Upper lobe of left lung (tissue), 6 donors: ENCODE measurements at places on chromosomes 13 and 19. TPM values are rescaled to one million over a fixed set of nuclear protein-coding genes. Genes with fewer than 3 reads are reported as not detected.

GRCh38 chr19:42628411-42629140 lies 33.9 kb upstream of the CEACAM8 start:
- DNase-seq = no peak

GRCh38 chr13:93552596-93552995 lies 326.0 kb downstream of the GPC6 start:
- no peak for DNase-seq

GRCh38 chr13:97912139-97912535 lies 41.3 kb upstream of the IPO5 start:
- DNase-seq = no peak

DNA sequence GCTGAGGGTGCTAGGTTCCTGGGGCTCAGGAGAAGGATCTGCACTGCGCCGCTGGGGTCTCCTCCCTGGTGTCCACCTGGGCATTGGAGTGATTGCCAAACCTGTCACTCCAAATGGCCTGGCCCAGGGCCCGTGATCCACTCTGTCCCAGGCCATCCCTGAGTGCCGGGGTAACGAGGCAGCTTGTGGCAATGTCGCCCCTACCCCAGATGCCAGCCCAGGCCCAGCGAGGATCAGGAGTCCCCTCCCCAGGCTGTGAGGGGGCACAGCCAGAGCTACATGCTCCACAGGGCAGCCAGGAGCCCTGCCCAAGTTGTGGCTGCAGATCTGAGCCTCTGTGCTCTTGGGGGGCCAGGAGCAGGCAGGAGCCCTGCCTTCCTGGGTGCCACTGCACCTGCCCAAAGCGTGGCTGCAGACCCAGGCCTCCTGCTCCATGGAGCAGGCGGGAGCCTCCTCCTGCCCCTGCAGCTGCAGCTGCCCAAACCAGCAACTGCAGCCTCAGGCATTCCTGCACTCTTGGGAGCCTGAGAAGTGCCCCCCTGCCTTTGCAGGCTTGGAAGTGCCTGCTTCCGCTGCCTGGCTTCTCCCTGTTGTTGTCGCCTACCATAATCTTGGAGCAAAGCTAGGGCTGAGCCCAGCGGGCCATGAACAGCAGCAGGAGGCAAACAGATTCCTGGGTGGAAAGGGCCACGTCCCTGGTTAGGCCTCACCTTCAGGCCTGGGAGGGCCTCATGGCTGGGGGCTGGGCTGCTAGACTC lies 4.6 kb downstream of the IGFL4 start:
- DNase-seq = peak; percentile 46

DNA sequence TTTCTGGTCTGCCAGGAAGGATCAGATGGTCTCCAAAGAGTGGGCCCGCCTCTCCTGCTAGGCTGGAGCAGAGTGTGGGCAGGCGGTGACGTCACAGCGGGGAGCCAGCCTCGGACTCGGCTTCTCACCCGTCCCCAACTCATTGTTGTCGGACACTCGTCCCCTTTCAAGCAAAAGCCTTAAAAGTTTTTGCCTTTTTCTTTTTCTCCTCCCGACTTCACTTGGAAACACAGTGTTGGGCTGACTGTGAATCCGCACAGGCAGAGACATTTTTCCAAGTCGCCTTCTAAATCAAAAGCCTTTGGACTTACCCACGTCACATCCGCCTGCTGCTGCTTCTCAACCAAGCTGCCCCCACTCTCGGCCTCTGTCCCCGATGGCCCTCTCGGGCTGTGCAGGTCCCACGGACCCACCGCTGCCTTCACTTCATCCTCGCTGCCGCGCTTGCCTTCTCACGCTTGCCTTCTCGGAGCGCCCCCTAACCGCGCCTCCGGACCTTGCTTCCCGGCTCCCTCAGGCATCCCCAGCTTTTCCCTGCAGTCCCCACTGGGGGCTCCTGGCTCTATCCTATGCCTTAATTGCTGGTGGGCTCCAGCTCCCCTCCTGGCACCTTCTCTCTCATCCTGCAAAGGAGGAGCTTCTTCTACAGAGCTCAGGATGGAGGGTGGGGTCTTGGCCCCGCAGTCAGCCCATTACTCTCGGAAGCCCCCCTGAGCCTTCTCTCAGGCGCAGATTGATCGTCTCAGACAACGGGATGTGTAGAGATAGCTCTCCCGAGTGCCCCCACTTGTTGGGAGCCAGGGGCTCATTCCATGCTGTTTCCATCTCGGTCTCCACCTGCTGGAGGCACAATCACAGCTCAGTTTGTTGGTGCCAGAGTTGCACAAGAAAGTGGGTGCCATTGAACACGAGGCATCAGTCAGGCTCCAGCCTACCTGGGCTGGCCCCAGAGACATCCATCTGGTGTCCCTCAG lies 3.9 kb upstream of the ZNF135 start:
- DNase-seq = no peak

GRCh38 chr19:50475736-50476223 lies 527 bp upstream of the EMC10 start:
- no peak for DNase-seq

DNA sequence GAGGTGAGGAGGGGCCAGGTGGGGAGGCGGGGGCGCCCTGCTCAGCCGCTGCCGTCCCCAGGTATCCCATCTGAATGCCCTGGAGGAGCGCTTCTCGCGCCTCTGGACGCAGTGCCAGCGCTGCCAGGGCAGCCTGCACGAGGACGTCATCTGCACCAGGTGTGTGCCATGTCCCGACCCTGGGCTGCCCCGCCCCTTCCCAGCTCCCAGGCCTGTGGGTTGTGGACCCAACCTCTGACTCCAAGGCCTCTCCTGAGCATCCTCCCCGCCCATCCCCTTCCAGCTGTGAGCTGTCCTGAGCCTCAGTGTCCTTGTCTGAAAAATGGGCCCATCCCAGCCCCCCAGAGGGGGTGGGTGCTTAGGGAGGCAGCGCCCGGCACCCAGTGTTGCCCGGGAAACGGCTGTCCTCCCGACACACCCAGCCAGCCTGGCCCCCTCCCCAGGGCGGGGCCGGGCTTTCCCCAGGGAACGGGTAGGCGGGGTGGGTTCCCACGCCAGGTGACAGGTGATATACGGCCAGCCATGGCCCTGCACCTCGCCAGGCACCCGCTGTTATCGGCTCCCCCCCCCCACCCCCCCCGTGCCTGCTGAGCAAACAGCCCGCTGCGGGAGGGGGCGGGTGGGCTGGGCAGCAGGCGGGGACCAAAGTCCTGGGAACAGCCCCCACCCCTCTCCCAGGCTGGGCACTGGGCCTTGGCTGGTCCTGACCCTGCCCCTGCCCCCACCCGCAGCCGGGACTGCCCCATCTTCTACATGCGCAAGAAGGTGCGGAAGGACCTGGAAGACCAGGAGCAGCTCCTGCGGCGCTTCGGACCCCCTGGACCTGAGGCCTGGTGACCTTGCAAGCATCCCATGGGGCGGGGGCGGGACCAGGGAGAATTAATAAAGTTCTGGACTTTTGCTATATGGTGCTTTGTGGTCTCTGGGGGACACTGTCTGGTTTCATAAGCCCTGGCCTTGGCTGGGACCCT lies 1.3 kb upstream of the SPIB start:
- no peak for DNase-seq

GRCh38 chr19:55341171-55341588 lies 1.5 kb downstream of the KMT5C start:
- DNase-seq = peak; percentile 83

DNA sequence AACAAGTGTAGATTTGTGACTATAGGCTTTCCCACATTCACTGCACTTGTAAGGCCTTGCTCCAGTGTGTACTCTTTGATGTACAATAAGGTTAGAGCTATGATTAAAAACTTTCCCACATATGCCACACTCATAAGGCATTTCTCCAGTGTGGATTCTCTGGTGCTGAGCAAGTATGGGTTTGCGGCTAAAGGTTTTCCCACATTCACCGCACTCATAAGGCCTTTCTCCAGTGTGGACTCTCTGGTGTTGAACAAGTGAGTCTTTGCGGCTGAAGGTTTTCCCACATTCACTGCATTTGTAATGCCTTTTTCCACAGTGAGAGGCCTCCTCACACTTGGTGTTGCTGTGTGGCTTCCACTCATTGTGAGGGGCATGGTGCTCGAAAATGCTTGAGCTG lies 3.7 kb downstream of the ZNF772 start:
- DNase-seq = no peak

- no peak for DNase-seq
These were observed 624.0 kb upstream of the GPC6 start for GRCh38 chr13:92602560-92602959.

DNA sequence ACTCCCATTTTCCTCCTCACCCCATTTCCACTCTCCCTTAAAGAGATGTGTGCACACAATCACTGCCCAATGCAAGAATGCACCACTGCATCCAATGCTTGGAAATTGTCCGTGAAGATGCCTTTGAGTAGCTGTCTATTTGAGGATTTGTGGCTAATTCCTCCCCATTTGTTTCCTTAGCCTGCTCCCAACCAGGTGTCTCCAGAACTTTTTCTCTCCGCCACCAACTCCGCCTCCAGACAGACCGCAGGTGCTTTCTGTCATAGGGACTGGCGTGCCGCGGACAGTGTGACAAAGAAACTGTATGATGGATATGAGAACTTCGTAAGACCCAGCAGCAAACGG lies 461 bp upstream of the TM9SF2 start:
- no peak for DNase-seq

- DNase-seq = no peak
These were observed 12.3 kb downstream of the ATP7B start for GRCh38 chr13:51998723-51999509.

DNA sequence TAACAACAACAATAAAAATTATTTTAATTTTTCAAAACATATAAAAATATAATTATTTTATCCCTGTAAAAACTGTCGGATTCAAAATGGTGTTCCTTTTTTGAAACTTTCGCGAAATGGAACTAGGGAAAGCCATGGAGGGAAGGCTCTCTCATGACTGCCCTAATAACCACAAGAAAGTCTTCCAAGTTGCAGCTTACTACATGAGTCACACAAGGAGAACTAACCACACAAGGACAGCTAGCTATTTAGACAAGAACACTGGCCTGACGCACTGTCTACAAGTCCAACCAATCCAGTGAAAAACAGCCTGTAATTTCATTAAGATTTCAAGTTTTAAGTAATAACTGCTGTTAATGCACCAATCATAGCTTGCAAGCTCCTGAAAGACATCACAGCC lies 319.2 kb upstream of the PCDH9 start:
- DNase-seq = no peak

DNA sequence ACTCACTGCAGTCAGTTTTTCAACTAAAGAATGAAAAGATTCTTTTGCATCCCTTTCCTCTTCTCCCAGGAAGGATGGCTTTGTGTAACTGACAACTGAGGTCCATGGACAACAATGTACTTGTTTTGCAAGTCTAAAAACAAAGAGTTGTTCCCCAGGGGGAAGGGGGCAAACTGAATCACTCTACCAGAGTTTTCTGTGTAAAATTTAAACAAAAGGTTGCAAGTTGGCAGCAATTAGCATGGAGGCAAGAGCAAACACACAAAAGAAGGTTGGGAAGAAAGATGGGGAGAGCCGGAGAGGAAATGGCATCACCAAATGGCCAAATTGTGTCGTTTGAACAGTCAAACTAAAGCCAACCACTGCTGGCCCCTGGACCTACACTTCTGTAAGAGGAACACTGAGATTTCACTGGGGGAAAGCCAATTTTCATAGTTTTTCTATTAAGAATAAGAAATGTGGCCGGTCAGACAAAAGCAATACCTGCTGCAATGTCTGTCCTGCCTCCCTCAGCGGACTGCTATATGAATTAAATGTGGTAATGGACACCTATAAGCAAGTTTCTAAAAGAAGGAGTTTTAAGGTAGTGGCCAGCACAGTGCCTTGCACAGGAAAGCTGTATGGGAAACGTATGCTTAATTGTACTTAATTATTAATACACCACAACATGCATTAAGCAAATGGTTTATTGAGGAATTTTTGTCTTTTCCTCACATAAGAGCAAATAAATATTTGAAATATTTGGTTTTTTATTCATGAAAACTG lies 16.1 kb upstream of the SACS start:
- no peak for DNase-seq

DNA sequence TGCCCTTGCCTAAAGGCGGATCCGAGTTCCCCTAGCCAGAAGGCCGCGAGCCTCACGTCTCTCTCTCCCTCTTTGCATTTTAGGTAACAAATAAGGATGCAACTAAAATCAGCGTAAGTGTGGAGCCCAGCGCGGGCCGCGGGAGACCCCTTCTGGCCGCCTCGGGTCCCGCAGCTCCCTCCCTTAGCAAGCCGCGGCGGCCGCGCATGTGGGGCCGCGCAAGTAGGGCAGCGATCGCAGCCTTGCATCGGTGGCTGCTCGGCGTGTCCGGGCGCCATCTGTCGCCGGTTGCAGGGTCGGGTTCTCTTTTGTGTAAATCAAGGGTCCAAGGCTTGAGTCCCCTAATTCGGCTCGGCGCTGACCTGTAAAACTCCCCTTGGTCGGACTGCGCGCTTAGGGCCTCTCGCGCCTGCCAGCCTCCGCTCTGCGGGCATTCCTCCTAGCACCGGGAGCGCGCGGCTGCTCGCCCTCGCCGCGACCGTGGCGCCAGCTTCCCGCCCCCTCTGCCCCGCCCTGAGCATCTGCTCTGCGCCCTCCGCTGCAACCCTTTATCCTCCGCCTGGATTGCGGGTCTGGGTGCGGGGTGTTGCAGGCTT lies 2.7 kb downstream of the VSTM2B start:
- DNase-seq = peak; percentile 92

GRCh38 chr13:50167224-50167947 lies 152.1 kb downstream of the KCNRG start:
- DNase-seq = no peak

DNA sequence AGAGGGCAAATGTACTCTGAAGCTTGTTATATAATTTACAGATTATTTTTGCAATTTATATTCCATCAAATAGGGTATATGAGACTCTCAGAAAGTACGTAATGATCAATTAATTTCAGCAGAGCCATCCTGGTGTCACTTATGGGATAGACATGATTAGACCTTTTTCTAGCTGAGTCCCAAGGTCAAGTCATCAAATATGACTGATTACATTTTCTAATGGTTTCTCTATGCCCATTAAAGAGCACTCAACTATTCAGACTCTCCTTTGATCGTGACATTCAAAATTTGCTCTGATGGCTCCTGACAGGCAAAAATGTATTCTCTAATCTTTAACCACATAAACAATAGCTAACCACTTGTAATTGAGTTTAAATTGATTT lies 469.2 kb downstream of the COG6 start:
- DNase-seq = no peak

- DNase-seq = no peak
These were observed 204.1 kb downstream of the KATNAL1 start for GRCh38 chr13:30103161-30103840.

DNA sequence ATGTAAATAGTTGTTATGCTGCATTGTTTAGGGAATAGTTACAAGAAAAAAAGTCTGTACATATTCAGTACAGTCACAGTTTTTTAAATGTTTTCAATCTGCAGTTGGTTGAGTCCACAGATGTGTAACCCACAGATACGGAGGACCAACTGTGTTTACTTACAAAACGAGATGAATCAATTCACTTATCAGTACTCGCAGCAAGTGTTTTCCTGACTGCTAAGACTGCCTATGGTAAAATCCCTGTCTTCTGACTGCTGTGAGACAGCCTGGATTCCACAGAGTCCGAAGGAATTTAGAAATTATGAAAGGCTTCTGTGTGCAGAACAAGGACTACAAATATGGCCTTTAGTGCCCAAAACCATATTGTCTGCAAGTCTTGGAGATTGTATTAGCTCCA lies 45.7 kb upstream of the C1QTNF9 start:
- DNase-seq = no peak

Gene TEX26
- not detected for total RNA-seq

Gene ZNF229
- 1.4 TPM for total RNA-seq

Gene POSTN
- total RNA-seq = 55.5 TPM

Gene PRR12
- 18.4 TPM for total RNA-seq

Gene KIR3DL2
- total RNA-seq = not detected

Gene SIGLEC11
- 5.0 TPM for total RNA-seq

Gene MUC16
- total RNA-seq = 0.34 TPM

Gene CATSPERD
- total RNA-seq = 5.9 TPM

Gene SULT2A1
- total RNA-seq = 0.31 TPM

Gene MIA
- total RNA-seq = not detected

Gene PSPN
- 2.1 TPM for total RNA-seq

Gene NMRK2
- total RNA-seq = not detected
